NCI-H1694 treated with DMSO at 0.1 percent for 48 hours (cell line): ENCODE measurements at places on chromosomes 7 and 10.
A peak's percentile ranks its signal among the peaks of the same experiment; 100 is the strongest.

DNA sequence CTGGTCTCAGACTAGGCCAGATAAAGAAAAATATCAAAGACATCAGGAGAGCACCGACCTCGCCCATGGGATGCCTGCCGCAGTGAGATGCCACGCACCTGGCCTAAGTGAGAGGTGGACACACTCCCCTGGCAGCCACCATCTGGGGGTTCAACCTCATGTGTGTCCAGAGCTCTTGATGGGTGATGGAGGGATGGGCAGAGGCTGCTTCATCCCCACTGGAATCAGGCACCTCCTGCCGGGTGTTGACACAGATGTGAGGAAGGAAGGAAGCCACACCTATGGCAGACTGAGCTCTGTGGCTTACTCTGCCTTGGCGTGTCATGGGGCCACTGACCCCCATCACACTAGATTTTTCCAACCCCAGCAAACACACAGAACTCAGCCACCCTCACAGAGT lies 11.4 kb downstream of the ZNF488 start:
- DNase-seq = no peak

DNA sequence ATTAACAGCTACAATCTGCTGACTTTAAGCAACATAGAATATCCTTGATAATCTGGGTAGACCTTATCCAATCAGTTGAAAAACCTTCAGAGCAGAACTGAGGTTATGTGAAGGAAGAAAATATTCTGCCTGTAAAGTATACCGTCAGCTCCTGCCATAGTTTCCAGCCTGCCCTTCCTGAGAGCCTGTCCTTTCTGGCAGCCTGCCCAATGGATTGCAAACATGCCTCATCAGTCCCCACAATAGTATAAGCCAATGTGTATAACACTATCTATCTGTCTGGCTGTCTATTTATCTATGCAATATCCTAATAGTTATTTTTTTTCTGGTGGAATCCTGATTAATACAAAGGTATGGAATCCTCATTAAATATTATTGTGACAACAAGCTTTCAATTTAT lies 489.2 kb upstream of the KCND2 start:
- DNase-seq = no peak

DNA sequence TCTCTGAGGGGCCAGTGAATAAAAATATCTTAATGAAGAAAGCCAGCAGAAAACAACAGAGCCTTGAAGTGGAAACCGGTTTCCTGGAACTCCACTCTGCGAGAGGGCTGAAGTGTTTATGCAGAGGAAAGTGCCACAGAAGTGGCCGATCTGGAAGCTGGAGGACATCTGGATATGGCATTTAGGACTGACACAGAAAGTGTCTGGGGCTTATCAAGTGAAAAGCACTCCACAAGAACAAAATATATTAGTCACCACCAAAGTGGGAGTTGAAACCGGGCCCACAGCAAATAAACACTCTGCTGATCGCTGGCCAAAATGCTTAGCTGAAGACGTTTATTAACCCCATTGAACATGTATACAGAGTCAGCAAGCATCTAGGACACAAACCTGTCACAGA lies 7.8 kb downstream of the NOD1 start:
- DNase-seq = no peak

GRCh38 chr7:155310425-155311114 lies 12.9 kb downstream of the INSIG1 start:
- no peak for DNase-seq

DNA sequence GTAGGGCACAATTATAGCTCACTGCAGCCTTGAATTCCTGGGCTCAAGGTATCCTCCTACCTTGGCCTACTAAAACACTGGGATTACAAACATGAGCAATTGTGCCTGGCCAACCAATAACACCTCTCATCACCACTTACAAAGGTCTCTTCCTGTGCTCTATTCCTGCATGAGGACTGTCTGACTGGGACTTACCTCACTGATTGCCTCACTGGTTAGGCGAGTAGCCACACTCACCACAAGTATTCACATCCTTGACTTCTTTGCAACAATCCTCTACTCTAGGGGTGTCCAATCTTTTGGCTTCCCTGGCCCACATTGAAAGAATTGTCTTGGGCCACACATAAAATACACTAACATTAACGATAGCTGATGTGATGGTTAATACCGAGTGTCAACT lies 22.6 kb upstream of the PDIA4 start:
- DNase-seq = no peak

- DNase-seq = no peak
Observed at GRCh38 chr10:88731296-88731695, 25.2 kb downstream of the LIPK start.

- DNase-seq = no peak
Observed at GRCh38 chr7:98879979-98880315, 1.6 kb downstream of the TRRAP start.

DNA sequence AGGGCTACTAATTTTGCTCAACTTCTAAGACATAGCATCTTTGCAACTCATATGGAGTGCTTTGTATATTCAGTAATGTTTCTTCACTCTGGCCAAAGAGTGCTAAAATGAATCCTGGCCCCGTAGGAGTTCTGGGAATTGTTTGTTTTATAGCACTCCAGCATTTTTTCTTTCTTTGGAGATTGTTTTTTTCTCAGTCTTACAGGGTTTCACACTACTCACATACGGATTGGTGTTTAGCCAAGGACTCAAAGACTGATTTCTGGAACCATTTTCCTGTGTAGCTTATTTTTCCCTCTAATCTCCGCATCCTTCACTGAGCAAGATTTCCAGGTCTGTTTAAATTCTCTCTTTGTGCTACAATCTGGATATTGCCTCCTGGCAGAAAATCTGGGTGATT lies 6.4 kb downstream of the TAS2R41 start:
- no peak for DNase-seq

DNA sequence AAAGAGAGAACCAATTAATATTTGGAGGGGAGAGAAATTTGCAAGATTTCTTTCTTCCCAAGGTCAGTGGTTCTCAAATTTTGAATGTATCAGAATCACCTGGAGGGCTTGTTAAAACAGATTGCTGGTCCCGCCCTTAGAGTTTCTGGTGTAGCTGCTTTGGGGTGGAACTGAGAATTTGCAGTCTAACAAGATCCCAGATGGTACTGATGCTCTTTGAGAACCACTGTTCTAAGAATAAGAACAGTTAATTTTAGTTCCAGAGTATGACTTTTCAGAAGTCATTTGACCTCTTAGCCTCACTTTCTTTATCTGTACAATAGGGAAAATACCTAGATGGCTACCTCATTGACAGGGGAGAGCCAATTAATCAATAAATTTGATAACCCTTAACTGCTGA lies 161.6 kb downstream of the PRKG1 start:
- DNase-seq = no peak

DNA sequence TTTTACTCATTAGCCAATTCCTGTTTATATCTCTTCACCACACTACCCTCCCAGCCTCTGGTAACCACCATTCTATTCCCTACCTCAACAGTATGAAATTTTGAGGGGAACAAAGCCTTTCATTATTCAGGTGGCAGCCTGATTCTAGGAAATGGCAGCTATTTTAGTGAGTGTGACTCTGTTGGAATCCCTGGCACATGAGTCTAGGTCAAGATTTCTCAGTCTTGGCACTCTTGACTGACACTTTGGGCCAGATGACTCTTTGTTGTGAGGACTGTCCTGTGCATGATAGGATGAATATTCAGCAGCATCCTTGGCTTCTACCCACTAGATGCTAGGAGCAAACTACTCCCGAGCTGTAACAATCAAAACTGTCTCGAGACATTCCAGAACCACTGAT lies 322.8 kb upstream of the PHYHIPL start:
- DNase-seq = no peak

- DNase-seq = no peak
Observed at GRCh38 chr10:24722676-24723385, 856 bp downstream of the ARHGAP21 start.

GRCh38 chr10:7928536-7928935 lies 110.2 kb downstream of the TAF3 start:
- no peak for DNase-seq

GRCh38 chr10:70399177-70399576 lies 4.8 kb upstream of the EIF4EBP2 start:
- no peak for DNase-seq

GRCh38 chr7:155896531-155897263 lies 84.4 kb upstream of the SHH start:
- DNase-seq = no peak

- DNase-seq = peak; percentile 8
Observed at GRCh38 chr7:38070718-38071117, 107.3 kb upstream of the STARD3NL start.

DNA sequence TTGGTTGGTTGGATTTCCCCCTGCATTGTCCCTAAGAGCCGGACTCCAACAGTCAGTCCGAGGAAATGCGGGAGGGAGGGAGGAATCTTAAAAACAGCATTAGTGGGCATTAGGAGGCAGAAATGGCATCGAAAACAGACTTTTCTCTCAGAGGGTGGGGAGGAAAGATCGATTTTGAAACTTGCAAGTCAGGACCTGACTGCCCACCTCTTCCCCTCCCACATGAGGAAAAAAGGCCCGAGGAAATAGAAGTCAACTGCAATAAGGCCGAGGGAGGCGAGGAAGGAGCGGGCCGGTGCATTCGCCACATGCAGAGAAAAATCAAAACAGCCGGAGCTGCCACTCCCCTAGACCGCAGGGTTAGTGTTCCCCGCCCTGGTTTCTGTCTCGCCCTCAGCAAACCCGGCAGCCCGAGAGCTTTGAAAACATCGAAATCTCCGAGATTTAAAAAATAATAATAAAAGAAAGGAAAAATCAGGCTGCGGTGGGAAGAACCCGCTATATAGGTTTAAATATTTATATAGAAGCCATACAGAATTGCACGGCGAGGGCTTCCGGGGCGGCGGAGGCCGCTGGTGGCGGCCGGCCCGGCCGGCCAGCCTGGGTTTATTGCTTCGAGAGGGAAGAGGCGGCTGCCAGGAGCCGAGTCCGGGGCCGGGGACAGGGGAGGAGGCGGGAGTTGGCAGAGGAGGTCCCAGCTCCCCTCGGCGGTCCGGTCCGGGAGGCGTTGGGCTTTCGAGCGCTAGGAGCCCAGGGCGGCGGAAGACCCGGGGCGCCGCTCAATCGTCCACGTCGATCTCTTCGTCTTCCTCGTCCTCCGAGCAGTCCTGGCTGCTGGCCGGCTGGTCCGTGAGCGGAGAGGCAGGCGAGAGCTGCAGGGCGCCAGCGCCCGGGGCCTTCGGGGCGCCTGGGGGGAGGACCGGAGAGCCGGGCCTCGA lies 2.5 kb downstream of the LBX1 start:
- DNase-seq = no peak

DNA sequence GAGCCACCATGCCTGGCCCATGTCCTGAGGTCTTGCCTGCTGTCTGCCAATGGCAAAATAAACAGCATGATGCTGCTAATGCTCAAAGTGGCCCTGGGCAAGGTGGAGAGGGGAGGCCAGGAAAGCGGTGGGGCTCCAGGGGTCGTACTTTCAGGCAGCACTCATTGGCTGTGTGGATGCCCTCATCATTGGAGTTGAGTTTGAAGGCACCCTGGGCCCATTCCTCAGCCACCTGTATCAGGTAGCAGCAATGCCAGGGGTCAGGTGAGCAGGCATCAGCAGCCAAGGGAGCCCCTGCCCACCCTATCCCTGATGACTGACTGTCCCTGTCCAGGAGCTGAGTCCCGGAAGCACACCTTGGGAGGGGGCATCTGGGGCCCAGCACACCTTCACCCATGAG lies 902.5 kb upstream of the ZNF722 start:
- DNase-seq = no peak

DNA sequence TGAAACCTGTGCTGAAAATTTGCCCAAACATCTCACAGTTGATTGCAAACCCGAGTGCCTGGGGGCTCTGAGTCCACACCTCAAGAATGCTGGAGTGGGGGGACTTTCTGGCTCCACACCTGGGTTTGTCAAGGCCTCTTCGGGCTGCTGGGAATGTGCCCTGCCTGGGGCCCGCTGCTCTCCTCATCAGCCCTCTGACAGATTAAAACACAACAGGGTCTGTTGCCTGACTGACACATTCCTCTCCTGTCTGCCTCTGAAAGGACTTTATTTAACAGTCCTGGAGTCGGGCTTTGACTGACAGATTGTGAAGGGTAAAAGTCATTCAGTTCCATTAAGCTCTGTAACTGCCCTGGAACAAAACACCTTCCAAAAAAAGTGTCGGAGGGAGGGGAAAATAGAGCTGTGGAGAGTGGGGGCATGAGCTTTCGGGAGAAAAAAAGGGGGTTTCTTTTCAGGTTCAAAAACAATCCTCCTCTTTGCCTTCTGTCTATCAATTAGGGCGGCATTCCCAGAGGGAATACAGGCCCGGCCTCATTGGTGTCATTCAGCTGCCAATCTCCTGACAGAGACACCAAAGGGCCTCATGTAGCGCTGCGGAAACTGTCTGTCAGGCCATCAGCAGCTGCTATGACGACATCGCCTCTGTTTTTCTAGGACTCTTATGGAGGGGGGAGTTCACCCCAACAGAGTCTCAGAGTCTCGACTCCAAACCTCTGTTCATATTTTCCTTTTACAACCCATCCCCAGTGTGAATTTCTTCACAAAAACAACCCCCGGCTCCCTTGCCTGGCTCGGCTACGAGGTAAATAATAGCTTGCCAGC lies 398.8 kb upstream of the NFE2L3 start:
- no peak for DNase-seq

- no peak for DNase-seq
Observed at GRCh38 chr10:2572611-2573010, 494.7 kb upstream of the PFKP start.

DNA sequence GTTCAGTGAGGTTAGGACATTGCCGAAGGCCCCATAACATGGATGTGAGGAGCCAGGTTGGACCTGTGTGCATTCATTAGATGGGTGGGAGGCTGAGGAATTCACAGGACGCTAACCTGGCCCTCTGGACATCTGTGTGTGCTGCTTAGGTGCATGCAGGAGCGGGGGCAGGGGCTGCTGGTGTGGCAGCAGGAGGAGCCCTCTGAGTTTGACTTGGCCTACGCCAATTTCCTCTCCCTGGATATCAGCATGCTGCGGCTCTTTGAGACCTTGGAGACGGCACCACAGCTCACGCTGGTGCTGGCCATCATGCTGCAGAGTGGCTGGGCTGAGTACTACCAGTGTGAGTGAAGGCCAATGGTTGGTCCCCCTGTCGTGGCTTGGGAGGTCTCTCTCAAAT lies 34.5 kb upstream of the MMD2 start:
- DNase-seq = no peak

DNA sequence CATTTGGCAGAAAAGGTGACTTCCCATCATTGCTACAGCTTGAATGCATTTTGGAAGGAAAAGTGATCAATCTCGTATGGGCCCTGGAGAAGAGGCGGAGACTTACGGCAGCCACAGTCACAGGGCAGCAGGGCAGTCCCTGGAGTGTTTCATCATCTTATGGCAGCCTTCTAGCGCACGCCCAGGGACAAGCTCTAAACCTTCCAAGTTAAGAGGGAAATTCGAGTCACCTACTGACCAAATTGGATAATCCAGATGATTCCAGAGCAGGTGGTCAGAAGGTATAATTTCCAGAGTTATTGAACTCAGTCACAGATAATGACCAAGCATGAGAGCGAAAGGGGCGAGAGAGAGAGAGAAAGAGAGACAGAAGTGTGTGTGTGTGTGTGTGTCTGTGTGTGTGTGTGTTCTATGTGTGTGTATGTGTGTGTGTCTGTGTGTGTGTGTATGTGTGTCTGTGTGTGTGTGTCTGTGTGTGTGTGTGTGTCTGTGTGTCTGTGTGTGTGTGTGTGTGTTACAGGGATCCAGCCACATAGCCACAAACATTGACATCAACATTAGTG lies 123.7 kb upstream of the ADAM12 start:
- DNase-seq = no peak
